Left ventricle myocardium inferior (tissue), 1 donor: ENCODE measurements at places on chromosomes 12 and 14. TPM values are rescaled to one million over a fixed set of nuclear protein-coding genes. Genes with fewer than 3 reads are reported as not detected.

Gene SLCO1B1
- not detected for total RNA-seq

Gene SYCP3
- not detected for total RNA-seq

GRCh38 chr12:124665511-124665910 lies 98.1 kb upstream of the NCOR2 start:
- DNase-seq: no peak

DNA sequence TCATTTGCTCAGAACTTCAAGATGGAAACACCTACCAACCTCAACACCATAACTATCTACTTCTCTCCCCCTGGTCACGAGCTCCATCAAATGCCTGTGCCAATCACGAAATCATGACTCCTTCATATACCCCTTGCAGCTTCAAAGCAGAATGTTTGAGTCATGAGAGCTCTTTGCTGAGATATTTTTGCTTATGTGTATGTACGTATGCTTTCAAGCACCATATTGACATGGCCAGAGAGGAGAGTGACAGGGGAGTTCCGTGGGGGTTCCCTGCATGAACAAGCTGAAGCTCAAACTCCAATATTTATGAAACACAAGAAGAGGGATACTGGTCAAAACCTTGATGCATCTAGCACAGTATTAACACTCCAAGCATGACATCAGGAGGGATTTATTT lies 374.4 kb downstream of the DPF3 start:
- DNase-seq: no peak

Gene PIGH
- 12.8 TPM for total RNA-seq

DNA sequence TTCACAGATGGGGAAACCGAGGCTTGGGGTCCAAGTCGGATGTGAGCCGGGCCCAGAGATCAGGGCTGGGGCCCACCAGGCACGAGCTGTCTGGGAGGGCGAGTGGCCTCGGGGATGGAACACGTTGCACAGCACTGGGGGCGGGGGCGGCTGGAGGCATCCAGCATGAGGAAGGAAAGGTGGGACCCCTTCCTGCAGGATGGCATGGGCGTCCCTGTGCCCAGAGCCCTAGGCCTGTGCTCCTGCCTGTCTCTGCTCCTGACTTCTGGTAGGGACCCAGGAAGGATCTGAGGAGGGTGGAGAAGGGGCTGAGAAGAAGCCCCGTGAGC lies 183.4 kb downstream of the KIF26A start:
- DNase-seq: no peak

GRCh38 chr14:54450535-54450934 lies 9.4 kb upstream of the CNIH1 start:
- no peak for DNase-seq

DNA sequence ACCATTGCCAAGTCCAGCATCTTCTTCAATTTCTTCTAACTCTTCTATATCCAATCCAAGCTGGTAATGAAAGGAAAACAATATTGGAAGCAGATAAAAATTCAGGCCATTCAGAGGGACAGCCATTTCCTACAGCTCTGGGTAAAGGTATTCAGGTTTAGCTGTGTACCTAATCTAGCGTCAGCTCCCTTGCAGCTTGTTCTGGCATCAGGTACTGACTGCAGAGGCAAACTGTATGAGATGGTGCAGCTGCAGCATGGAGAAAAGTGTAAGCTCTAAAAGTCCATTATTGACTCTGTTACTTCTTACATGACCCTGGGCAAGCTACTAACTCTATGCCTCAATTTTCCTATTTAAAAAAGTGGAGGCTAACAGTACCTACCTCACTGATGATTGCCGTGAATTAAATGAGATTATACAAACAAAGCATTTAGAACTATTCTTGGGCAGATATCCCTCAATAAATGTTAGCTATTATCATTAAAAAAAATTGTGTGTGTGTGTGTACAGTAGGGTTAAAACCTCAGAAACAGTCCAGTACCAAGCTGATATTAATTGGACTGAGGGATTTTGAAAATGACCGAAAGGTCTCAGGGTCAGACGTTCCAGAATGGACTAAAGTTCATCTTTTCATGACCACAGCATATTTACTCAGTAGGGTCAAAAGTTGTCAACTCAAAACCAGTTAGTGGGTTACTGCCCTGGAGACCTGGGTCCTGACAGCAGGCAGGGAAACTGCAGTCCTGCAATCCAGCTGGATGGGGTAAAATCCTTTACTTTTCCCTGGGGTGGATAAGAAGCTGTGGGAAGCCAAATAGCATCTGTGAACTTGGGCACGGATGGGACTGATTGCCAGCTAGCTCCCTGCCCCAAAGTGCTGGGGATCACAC lies 8.9 kb downstream of the PYGL start:
- DNase-seq: no peak

GRCh38 chr14:70776197-70776596 lies 33.1 kb downstream of the MAP3K9 start:
- DNase-seq: no peak

DNA sequence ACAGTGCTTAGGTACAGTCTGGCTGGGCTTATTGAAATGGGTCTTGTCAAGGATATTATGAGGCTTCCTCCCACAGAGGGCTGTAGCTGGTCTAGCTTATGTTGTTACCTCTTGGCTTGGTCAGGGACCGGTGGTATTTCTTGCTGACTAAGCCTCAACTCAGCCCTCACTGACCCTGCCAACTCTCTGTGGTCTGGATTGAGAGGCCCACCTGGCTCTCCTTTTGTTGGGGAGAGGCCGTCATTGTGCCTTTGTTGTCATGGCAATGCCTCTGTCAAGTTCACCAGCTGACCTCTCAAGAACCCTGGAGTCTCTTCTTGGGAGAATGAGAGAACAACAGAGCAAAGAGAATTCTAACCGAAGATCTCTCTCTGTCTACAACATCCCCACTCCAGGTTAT lies 245.6 kb upstream of the NPAS3 start:
- DNase-seq: no peak

Gene AKAP5
- total RNA-seq: 0.19 TPM

GRCh38 chr12:133203344-133204263 lies 22.3 kb downstream of the ZNF268 start:
- no peak for DNase-seq

- no peak for DNase-seq
These were observed 3.2 kb downstream of the DCAF4 start for GRCh38 chr14:72929316-72930080.

- DNase-seq: no peak
These were observed 51.2 kb downstream of the FIGNL2 start for GRCh38 chr12:51797301-51797700.

- DNase-seq: no peak
These were observed 3.2 kb upstream of the TAMALIN start for GRCh38 chr12:52003591-52003990.

DNA sequence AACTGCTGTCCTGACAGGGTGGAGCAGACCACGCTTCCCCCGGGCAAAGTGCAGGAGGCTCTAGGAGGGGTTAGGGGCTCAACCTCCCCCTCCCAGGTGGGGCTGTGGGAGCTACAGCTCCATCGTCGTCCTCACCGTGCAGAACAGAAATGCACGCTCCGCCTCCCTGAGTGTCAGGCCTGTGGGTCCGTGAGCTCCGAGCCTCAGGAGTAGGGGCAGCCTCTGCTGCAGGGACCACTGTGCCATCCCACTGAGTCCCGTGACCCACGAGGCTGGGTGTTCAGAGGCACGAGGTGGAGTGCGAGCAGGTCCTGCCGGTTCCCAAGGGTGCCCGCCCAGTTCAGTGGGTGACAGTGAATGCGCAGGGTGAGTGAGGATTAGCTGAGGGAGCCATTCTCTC lies 48.6 kb downstream of the CACNA1C start:
- DNase-seq: no peak

Gene VRTN
- not detected for total RNA-seq

GRCh38 chr14:21070610-21071224 lies 613 bp downstream of the ARHGEF40 start:
- DNase-seq: peak; percentile 59

Gene STAB2
- 0.03 TPM for total RNA-seq

- DNase-seq: no peak
These were observed 966 bp downstream of the BICD1 start for GRCh38 chr12:32107359-32108267.

- no peak for DNase-seq
These were observed 11.6 kb upstream of the KRT82 start for GRCh38 chr12:52417740-52418139.

DNA sequence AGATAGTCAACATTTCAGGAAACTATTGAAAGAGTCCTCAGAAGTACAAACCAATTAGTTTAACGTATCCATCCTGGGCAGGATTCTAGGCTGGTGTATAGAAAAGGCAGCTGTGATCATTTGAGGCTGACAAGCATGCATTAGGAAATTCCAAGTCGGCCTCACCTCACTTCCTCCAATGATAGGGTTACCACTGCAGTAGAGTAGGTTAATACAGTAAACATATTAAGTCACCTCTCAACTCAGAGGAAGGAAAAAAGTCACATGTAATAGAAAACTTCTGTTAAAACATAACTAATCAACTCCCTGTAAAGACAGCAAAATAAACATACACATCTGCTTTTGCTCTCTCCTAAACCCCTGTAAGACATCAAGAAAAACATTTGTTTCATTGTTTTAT lies 33.5 kb downstream of the MED13L start:
- DNase-seq: no peak

Gene C1S
- 108 TPM for total RNA-seq

GRCh38 chr14:79663453-79663852 lies 547.9 kb downstream of the DIO2 start:
- DNase-seq: no peak

DNA sequence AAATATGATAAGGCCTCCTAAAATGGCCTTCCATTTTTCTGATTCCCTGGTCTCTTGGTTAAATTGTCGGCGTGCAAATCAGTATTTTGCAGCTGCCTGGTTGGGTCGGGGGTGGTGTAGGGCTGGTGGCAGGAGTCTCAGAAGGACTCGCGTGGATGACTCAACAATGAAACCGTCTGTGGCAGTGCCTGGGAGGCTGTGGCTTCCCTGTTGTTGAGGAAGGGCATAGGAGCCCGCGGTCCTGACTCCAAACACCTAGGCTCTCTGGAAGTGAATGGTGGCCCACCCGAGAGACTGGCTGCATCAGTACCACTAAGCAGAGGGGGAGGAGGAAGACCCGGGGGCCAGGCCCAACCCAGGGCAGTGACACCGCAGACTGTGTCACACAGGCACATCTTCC lies 207.9 kb downstream of the TTC7B start:
- DNase-seq: no peak

DNA sequence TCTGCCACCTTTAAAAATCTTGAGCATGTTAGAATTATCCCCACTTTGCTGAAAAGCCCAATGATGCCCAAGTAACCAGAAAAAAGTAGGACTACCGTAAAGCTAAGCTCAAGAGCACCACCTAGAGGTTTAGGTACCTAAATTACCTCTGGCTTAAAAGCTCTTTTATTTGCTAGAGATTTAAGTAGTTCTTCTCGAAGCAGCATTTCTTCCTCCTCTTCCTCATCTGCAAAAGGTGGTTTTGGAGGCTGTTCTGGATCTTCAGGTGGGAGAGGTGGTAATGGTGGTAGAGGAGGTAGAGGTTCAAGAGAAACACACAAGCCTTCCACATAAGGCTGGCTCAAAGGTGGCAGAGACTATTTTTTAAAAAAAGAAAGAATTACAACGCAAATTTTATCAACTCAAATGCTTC lies 26.9 kb downstream of the ZFC3H1 start:
- DNase-seq: no peak

DNA sequence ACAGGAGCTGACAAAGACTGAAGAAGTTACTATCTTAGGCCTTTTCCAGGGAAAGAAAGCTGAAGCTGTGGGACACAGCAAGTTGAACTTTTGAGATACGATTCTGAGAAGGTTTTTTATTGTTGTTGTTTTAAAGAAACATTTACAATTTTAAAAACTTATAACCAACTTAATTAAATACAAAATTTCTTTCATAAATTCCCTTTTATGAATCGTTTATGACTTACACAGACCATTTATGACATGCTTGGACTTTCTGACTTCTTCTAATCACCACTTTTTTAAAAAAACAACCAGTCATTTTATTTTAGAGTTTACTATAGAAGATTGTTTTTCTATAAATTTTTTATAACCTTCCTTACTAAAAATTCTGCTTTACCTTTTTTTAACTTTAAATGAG lies 68.7 kb downstream of the DHRS2 start:
- DNase-seq: no peak

DNA sequence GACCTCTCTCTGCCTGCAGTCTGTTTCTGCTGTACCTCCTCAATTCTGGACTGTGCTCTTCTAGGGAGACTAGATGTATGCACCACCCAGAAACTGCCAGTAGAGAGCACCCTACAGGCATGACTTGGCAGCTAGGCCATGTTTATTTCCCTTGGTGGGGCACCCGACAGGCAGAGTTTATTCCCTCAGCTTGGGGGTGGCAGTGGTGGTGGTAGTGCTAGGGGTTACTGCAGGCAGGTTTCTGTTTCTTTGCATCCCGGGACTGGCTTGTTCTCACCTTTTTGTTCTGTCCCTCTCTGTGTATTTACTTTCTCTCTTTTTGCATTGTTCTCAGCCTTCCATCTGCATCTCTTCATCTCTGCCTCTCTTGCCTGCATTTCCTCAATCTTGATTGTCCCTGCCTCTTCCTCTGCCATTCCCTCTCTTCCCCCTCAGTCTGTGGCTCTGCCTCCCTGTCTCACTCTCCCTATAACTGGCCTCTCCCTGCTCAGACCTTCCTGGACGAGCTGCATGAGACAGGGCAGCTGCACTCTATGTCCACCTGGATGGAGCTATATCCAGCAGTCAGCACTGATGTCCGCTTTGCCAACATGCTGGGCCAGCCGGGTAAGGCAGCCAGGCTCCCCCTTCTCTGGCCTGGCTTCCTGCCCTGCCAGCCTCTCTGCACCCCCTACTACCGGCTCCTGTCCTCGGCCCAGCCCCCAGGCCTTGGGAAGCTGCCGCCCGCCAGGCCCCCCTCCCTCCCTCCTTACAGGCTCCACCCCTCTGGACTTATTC lies 13.8 kb downstream of the PRPF40B start:
- DNase-seq: no peak

Gene MYH6
- total RNA-seq: 1,823 TPM

Gene NFATC4
- total RNA-seq: 20.6 TPM

Gene METAP2
- total RNA-seq: 50.6 TPM

GRCh38 chr12:29088611-29089219 lies 60.4 kb upstream of the FAR2 start:
- DNase-seq: no peak

Gene TRHDE
- 0.96 TPM for total RNA-seq

- no peak for DNase-seq
These were observed 44.7 kb upstream of the MDM1 start for GRCh38 chr12:68376901-68377300.

Gene DENND5B
- 42.9 TPM for total RNA-seq

- DNase-seq: no peak
These were observed 81.2 kb downstream of the CFAP54 start for GRCh38 chr12:96570579-96570978.

DNA sequence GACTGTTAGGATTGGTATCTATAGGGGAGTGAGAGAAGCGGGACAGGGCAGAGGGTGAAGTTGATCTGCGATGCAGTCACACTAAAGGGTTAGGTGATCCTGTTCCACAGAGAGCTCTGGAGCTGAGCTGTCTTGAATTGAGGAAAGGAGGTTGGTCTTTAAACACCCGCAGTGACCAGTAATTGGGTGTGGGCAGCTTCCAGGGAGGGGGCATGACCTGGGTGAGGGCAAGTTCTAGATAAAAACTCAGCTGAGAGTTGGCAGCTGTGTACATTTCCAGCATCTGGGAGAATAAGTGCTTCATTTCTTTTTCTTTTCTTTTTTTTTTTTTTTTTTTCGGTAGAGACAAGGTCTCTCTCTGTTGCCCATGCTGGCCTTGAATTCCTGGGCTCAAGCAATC lies 35.1 kb downstream of the RDH12 start:
- DNase-seq: no peak

GRCh38 chr14:99637624-99638023 lies 7.3 kb upstream of the HHIPL1 start:
- no peak for DNase-seq

- no peak for DNase-seq
These were observed at the start of gene HIP1R for GRCh38 chr12:122834921-122835749. TSS of gene HIP1R (plus strand) at chr12:122835457. CDS start at chr12:122835551, 94 bp downstream.
